ENCODE measurements at places on chromosomes 3 and 15.

DNA sequence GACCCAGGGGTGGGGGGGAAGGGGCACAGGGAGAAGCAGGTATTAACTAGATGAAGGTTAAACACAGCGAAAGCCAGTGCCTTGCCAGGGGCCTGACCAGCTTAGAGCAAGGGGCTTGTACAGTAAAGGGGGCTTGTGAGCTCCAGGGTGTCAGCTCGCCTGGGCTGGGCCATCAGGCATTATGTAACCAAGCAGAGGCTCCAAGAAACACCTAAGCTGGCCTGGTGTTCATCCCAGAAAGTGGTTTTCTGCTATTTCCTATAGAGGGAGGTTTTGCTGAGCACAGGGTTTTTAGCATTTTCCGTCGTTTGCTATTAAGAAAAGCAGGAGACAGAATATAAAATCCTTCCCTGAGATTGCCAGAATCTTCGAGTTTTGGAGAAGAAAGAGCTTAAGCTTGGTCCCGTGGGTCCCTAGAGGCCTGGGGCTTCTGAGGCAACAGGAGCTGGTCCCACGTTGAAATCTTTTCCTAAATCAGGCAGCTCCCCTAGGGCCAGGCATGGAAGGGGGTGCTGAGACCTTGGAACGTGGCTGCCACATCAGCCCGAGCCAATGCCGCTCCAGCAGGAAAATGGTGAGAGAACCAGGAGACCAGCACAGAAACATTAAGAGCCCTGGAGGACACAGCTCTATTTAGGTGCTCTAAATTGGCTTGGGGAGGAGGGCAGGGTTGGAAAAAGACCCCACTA is 71.4 kb downstream of the ISG20 start:
- DNase-seq, result no peak

DNA sequence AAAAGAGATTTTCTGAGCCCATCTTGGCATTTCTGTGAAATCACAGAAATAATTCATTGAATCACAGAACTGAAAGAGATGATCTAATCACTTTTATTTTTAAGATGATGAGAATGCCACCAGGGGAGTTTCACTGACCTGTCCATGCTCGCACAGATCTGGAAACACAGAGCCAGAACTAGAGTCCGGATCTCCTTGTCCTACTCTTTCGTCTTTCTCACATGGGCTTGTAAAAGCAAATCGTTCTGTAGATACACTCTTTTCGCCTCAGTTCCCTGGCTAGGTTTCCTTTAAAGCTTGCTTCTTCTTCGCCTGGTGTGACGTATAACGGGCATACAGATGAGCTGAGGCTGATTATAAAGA is 122.5 kb upstream of the SPRED1 start:
- DNase-seq, result no peak

GRCh38 chr3:3853544-3853943 is 54.3 kb downstream of the LRRN1 start:
- DNase-seq, result no peak

- no peak for DNase-seq
Measured at GRCh38 chr3:196821806-196822355, 45.8 kb upstream of the SENP5 start.

- no peak for DNase-seq
Measured at GRCh38 chr3:38524141-38524739, 28.1 kb downstream of the EXOG start.

DNA sequence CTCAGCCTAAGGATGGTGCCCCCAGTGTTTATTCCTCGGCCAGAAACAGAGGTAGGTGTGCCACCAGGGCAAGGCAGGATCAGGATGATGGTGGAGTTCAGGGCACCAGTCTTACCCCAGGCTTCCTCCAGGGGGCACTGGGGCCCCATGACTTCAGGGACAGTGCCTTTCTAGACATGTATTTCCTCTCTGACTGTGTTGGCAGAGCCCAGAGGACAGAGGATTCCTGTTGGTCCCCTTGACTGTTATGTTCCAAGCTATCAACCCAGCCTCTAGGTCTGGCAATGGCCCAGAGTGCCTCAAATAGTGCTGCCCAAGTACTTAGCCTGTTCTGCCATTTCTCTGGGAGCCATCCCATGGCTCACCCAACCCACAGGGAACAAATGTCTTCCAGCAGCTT is 2.8 kb downstream of the HEMK1 start:
- peak; percentile 75 for DNase-seq

DNA sequence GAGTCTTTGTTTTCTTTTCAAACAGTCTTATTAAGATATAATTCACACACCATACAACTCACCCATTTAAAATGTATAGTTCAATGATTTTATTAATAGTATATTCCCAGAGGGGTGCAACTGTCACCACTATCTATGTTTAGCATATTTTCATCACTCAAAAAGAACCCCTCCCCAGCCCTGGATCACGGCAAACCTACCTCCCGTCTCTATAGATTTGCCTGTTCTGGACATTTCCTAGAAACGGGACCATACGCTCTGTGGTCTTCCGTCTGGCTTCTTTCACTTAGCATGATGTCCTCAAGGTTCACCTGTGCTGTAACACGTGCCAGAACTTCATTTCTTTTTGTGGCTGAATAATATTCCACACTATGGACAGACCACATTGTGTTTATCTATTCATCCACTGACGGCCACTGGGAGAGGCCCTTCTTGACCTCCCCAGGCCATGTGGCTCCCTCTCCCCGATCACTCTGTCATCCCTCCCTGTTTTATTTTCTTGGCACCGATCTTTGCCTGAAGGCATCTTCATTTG is 56.4 kb downstream of the IQSEC1 start:
- DNase-seq, result no peak

GRCh38 chr3:117411971-117412370 is 702.4 kb downstream of the TUSC7 start:
- DNase-seq, result no peak

GRCh38 chr3:31777092-31777491 is 204.0 kb downstream of the OSBPL10 start:
- DNase-seq, result no peak

- no peak for DNase-seq
Measured at GRCh38 chr15:40845511-40846284, 1.9 kb downstream of the SPINT1 start.

GRCh38 chr3:97949110-97949485 is 23.1 kb downstream of the RIOX2 start:
- DNase-seq, result no peak

- DNase-seq, result no peak
Measured at GRCh38 chr3:133050891-133051290, 12.7 kb downstream of the TMEM108 start.
